Activated CD8-positive, alpha-beta memory T cell treated with anti-CD3 and anti-CD28 coated beads for 48 hours (primary cell): ENCODE measurements at places on chromosomes 4 and X.

GRCh38 chr4:87122252-87122651, 98.2 kb downstream of the KLHL8 start:
- no peak for DNase-seq

DNA sequence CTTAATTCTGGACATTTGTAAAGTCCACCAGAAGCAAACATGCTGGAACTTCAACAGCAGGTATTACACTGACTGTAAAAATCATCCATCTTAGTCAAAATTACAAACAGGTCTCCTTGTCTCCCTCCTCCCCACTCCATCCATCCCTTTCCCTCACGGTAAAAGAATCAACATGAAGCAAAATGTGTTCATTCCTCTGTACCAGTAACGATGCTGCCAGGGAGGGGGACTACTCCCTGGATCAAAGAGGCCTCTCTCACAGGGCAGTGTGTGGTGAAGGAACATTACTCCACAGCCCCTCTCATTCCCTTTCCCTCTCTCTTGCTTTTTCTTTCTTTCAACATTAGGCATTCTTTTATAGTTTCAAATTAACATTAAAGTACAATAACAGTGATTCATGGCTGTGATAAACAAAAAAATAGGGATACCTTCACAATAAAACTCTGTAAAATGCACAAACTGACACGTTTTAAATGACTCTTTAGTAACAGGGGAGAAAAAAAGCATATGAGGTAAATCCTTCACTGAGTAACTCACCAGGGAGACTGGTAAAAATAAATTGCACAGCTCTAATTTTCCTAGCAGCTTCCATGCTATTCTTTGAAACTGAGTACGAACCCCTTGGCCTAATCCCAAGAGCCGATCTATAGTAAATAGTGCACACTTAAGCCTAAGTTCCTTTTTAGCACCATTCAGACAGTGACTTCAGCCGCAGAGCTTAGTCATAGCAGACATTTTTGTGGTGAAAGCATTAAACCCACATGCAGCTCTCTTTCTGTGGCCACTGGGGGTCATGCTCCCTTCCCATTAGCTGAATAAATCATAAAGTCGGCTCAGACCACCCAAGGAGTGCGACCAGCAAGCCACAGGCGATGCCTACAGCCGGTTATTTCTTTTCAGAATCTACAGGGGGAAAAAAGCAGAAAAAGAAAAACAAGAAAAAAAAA, 215.6 kb upstream of the GYPA start:
- DNase-seq = no peak

GRCh38 chrX:85109235-85109634, 105.6 kb downstream of the APOOL start:
- no peak for DNase-seq

GRCh38 chr4:118397623-118397979, 44.8 kb upstream of the PRSS12 start:
- no peak for DNase-seq

DNA sequence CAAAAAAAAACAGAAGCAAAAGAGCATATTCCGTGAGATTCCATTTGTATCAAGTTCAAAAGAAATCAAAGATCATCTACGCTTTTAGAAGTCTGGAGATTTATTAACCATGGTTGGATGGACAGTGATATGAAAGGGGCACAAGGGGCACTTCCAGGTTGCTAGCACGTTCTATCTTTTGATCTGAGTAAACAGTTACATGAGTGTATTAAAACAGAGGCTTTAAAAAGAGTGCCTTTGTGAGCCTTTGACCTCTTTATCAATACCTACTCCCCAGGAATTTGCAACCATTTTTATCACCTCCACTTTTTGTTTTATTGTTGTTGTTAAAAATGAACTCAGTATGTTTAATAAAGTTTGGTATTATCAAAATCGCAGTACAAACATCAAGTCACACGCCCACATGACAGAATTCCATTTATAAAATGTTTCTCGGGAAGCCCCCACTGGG, 72.4 kb upstream of the UCP1 start:
- DNase-seq = no peak

DNA sequence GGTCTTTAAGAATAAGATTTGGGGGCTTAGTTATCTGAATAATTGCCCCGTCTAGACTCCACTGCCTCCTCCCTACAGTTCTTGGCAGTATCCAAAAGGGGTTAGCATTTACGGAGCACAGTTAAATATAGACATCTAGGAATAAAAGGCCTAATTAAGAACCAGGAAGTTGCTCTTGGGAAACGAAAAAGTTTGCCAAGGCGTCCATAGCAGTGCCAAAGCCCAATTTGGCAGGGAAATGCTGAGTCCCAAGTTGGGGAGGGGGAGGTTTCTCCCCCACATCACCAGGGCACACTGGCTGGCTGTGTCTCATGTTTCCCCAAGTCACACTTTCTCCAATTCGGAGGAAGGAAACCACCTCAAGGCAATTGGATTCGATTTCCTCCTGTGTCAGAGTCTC, 338.7 kb downstream of the FBXW7 start:
- no peak for DNase-seq

- DNase-seq = no peak
Measured at GRCh38 chr4:21374641-21375368, 573.8 kb downstream of the KCNIP4 start.

DNA sequence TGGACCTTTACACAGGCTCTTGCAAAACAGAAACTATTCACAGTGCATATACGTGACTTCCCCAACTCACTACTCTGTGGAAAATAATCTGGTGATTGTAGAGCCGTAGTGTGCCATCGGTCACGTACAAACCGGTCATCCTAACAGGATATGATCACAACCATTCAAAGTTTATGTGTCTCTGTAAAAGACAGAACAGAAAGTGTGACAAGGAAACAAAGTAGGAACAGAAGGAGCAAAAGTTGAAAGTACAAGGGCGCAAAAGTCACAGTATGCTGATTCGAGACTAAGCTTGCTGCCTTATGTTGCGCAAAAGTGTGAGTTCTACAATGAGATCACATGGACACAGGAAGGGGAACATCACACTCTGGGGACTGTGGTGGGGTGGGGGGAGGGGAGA, 18.6 kb downstream of the MEPE start:
- DNase-seq = no peak

GRCh38 chr4:54063737-54064316, 578 bp downstream of the CHIC2 start:
- peak; percentile 11 for DNase-seq

DNA sequence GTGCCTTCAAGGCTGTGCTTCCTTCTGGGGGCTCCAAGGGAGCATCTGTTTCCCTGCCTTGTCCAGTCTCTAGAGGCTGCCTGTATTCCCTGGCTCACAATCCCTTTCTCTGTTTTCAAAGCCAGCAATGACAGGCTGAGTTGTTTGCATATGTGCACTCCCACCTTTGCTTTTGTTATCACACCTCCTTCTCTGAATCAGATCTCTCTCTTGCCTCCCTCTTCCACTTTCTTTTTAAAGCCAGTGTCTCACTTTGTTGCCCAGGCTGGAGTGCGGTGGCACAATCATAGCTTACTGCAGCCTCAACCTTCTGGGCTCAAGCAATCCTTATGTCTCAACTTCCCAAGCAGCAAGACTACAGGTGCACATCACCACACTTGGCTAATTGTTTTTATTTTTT, 37.1 kb upstream of the LEF1 start:
- no peak for DNase-seq

- no peak for DNase-seq
Measured at GRCh38 chr4:139890816-139891215, 225.2 kb downstream of the MGST2 start.

DNA sequence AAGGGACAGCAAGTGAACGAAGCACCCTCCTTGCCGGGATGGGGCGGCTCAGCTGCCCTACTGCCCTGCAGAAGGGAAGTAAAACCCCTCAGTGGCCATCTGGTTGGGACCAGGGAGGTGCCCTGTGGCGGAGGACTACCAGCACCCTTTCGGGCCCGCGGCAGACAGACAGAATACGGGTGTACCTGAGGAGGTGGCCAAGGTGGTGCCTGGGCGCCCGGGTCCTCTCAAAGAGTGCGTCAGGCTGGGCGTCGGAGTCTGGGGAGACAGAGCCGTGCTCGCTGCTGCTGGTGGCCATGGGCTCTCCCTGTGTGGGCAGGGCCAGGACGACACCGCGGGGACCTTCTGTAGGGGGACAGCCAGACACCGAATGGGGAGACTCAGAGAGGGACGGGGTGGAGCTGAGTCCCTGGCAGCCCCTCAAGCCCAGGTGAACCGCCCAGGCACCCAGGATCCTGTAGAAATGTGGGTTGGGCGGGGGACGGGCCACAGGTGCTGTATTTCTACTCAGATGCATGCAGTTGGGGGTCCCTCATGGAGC, 29.7 kb downstream of the PDHA1 start:
- DNase-seq = no peak

DNA sequence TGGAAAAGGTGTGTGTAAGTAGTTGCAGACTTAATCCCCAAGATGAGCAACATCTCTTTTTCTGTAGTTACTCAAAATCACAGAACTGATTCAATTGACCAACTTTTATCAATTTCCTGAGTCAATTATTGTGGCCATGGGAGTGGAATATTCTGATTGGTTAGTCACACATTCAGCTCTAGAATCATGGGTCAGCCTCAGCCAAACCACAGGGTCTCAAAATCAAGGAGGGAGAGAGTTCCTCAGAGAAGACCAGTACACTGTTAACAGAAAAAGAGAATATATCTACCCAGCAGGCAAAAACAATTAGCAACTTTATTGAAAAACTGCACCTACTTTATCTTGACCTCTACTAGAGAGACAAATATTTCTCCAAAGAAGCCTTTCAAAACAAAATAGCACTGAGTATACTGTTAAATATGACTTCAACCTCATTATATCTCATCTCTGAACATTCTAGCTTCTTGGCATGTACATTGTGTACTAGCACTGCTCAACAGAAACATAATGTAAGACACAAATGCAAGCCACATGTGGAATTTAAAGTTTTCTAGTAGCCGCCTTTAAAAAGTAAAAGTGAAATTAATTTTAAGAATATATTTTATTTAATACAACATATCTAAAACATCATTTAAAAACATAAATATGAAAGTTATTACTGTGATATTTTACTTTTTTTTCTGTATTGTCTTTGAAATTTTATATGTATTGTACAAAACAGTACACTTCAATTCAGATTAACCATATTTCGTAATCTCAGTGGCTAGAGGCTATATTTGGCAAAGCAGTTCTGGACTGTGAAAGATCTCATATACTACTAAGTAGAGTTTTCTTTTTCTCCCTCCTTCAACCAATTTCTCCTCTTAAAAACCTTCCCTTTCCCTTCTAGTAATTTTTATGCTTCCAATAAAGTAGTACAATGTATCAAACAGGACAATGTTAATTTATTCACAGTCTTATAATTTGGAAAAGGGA, 11.8 kb upstream of the LCORL start:
- no peak for DNase-seq

- DNase-seq = no peak
Measured at GRCh38 chr4:53089936-53090729, 228.0 kb downstream of the RASL11B start.

- no peak for DNase-seq
Measured at GRCh38 chrX:105694839-105695238, 127.5 kb upstream of the NRK start.

- no peak for DNase-seq
Measured at GRCh38 chrX:101986586-101986985, 54.8 kb upstream of the ZMAT1 start.

DNA sequence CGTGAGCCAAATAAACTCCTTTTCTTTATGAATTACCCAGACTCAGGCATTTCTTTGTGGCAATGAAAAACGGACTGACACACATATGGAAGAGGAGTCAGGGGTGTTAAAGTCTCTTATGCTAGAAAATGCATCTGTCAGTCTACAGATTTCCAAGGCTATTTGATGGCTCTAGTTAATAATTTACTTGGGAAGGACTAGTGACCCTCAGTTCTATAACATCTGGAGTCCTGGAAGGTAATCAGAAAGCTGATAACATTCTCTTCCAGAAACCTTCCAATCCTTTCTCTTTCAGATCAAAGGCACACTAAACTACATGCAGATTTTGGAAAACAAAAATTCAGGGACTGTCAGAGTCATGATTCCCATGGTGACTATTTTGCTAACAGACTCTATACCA, 142.0 kb upstream of the TEX13D start:
- DNase-seq = no peak

GRCh38 chr4:183342541-183343533, 20.6 kb upstream of the CLDN24 start:
- DNase-seq = no peak

DNA sequence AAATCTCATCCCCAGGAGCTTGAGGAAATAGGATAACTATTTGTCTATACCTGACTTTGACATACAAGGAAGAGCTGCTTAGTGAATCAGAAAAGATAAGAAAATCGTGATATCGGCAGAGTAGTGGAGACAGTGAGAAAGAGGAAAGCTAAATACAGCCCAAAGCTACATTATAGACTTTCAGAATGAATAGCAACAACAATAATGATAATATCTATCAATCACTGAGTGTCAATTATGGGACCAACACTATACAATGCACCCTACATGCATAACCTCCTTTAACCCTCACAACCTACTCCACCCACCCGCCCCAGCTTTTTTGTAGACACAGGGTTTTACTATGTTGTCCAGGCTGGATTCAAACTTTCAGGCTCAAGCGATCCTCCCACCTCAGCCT, 205.1 kb downstream of the PPP3CA start:
- no peak for DNase-seq

GRCh38 chr4:105122350-105122749, 24.3 kb upstream of the TET2 start:
- DNase-seq = no peak

- no peak for DNase-seq
Measured at GRCh38 chr4:177380730-177381287, 61.4 kb downstream of the AGA start.

- DNase-seq = no peak
Measured at GRCh38 chr4:7197910-7198309, 5.6 kb downstream of the SORCS2 start.

- no peak for DNase-seq
Measured at GRCh38 chr4:37803348-37803973, 23.0 kb upstream of the PGM2 start.

GRCh38 chrX:64580605-64581004, 185.4 kb upstream of the MTMR8 start:
- DNase-seq = no peak

GRCh38 chr4:88659055-88659889, 38.4 kb downstream of the NAP1L5 start:
- no peak for DNase-seq

- no peak for DNase-seq
Measured at GRCh38 chr4:17726911-17727310, 54.5 kb downstream of the FAM184B start.

GRCh38 chrX:51853251-51853650, 40.2 kb upstream of the MAGED1 start:
- DNase-seq = no peak

GRCh38 chrX:13239272-13239671, 80.6 kb downstream of the ATXN3L start:
- DNase-seq = no peak

GRCh38 chr4:36024901-36025660, 219.2 kb downstream of the ARAP2 start:
- no peak for DNase-seq

DNA sequence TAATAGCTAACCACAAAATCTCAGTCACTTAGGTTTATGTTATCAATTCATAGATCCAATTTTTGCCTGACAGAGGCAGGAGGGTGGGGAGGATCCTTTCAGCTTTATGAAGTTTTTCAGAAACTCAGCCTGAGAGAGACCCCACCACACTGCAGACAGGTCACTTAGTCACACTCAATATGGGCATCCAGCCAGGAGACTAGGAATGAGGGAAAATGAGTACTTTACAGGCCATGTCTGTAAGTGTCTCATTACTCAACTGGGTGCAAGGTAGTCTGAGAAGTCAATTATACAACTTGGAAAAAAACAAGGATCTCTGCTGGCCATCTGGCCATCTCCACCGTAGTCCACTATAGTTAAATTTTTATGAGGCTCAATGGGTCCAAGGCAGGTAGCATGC, 365.9 kb downstream of the INPP4B start:
- no peak for DNase-seq
